ENCODE measurements at places on chromosomes 16 and 17.

DNA sequence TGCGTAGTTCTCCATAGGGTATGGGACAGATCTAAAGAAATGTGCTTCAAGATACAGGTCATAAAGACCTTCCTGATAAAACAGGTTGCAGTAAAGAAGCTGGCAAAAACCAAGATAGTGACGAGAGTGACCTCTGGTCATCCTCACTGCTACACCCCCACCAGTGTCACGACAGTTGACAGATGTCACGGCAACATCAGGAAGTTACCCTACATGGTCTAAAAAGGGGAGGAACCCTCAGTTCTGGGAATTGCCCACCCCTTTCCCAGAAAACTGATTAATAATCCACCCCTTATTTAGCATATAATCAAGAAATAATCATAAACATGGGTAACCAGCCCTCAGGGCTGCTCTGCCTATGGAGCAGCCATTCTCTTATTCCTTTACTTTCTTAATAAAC lies 46.3 kb downstream of the CLEC19A start:
- no peak for DNase-seq

GRCh38 chr17:63911657-63912100 lies 621 bp upstream of the CSHL1 start:
- peak; percentile 55 for DNase-seq

DNA sequence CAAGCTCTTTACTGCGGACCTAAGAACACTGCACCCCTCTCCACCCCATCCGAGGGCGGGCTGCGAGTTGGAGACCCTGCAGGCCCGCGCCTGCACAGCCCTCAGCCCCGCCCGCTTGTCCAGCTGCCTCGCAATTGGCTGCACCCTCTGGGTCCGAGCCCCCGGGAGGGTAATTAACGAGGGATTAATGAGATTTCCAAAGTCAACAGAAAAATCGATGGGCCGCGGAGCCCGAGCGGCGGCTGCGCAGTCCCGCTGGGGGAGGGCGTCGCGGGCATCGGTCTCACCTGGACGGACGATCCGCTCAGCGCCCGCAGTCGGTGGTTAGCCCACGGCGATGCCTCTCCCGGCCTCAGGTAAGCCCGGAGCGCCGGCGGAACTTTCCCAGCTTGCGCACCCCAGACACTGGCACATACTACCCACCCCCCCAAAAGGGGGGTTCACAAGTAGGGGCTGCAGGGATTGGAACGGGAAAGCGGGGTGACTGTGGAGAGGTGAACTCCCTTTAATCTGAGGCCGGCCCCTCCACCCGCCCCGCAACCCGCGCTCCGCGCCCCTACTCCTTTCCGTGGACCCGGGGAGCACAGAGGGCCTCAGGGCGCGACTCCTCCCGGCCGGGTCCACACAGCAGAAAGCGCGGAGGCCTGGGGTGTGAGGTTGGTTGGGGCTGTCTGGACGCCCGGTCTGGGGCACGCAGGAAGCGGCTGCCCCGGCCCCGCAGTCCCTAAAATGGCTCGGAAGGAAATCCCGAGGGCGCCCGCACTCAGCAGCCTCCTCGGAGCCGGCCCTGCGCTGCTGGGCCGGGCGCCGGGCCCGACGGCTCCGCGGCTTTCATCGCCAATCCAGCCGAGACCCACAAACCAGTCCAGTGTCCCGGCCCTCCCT lies at the start of gene OTOP3:
OTOP3 (plus strand) TSS at position 314 of the 885 bp plus-strand sequence; CDS start at position 338, 24 bp downstream.
- DNase-seq, result no peak

GRCh38 chr17:66952031-66952524 lies 12.4 kb upstream of the CACNG4 start:
- no peak for DNase-seq

DNA sequence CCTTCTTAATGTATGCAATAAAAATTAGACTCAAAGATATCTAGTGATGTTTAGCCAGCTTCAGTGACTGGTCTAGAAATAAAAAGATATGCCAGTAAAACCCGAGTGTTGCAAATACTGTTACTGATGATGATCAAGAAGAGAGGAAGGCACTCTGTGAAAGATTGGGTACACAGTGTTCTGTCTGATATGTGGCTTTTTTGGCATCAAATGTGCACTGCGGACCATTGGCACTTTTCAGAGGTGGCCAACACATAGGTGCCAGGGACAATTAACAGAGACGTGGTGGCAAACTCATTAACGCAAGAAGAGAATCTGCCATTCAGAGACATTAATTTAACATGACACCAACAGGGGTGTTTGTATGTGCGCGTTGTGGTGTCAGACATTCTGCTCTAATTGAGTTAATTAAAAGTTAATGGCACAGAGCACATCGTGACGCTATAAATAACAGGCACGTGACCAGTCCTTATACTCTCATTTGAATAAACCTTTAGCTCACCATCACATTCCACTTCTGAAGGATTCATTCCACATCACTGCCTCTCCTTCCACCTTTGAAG lies 549.3 kb upstream of the HSBP1 start:
- no peak for DNase-seq

DNA sequence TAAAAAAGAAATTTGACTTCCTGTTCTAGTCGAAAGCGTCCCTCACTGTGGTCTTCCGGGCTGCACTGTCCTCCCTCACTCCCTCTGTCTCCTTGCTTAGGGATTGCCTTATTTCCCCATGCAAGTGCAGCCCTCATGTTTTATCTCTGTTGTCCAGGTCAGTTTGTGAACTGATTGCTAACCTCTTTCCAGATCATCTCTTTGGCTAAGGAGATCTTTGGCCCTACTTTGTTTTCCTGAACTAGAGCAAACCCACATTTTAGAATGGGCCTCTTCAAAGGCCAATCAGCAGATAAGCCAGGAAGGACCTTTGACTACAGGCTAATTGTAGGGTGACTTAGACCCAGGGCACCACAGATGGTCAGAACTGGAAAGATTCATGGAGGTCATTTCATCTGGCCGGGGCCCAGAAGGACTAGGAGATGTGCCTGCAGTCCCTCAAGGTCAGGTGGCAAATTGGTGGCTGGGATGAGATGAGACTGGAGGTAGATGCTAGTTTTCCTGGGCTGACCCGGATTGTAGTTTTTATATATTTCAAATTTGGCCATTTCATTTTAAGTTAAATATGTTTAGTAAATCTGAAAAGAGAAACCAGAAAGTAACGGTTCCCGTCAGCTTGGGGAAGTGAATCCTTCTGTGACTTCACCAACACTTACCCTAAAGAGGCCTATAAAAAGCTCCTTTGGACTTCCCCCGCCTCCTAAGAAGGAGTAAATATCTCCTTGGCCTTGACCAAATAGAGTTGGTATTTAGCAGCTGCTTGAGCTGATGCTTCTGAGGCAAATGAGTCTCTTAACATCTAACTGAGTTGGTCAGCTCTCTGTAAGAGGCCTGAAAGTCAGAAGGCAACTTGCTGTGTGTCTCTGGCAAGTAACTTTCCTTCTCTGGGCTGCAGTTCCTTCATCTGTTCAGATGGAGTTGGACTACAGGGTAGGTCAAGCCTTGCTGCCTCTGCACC lies 6.2 kb upstream of the SLC25A19 start:
- no peak for DNase-seq

DNA sequence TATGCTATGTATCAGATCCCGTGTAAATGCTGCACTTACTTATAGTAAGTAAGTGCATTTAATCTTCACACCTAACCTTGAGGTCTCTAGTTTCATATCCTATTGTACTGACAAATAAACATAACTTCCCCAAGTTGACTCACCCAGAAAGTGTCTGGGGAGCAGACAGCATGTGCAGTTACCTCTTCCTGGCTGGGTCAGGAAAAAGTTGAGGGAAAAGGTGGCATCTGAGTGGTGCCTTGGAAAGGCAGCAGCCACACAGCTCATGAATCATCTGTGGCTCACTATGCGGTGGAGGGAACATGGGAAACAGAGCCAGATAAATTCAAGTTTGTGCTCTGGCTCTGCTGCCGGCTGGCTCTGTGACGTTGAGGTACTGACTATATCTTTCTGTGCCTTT lies 382.0 kb upstream of the DYNLRB2 start:
- DNase-seq, result no peak

GRCh38 chr16:66746682-66747081 lies 4.7 kb downstream of the DYNC1LI2 start:
- peak; percentile 9 for DNase-seq

GRCh38 chr17:7803981-7804380 lies 30.0 kb upstream of the KDM6B start:
- DNase-seq, result no peak

GRCh38 chr17:39132192-39132610 lies 19.2 kb downstream of the PLXDC1 start:
- no peak for DNase-seq

- DNase-seq, result no peak
These were observed 27.7 kb downstream of the PPM1E start for GRCh38 chr17:58783380-58783779.

GRCh38 chr17:59462385-59462784 lies 103.0 kb upstream of the DHX40 start:
- DNase-seq, result no peak

GRCh38 chr17:41835800-41836549 lies at the start of gene NT5C3B:
Gene NT5C3B, minus strand, starts transcription at chr17:41836232. Its CDS starts 39 bp downstream, at chr17:41836193.
- peak; percentile 60 for DNase-seq

DNA sequence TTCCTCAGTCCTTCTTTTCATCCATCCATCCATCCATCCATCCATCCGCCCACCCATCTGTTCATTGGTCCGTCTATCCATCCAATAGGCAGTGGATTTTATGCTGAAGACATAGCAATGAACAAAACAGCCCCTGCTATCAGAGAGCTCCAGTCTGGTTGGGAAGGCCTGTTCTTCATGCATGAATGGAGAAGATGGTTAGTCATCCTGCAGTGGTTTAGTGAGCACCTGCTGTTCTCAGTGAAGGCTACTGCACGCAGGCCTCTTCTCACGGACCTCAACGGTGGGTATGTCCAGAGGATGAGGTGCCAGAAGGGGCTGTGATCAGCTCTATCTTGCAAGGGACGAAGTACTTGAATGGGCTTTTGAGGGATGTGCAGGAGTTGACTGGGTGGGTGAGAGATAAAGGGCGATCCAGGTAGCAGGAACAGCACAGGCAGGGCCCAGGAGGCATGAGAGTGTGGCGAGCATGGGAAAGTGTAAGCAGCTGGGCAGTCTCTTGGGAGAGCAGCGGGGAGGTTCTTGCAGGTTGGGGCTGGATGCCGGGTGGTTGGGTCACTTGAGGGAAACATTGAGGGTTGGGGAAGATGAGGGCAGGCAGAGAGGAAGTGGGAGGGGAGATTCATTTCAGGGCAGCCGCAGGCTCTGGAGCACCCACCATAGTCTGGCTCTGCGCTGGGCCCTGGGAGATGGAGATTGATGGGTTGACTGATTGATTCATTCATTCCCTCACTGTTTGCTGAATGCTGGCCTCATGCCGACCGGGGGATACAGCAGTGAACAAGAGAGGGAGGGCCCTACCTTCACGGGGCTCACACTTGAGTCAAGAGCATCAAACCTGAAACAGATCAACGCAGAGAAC lies 115.0 kb upstream of the CIBAR2 start:
- no peak for DNase-seq

- no peak for DNase-seq
These were observed 64.8 kb downstream of the VAT1L start for GRCh38 chr16:77853161-77853560.

- DNase-seq, result no peak
These were observed 751 bp upstream of the FOXC2 start for GRCh38 chr16:86565644-86566511.

DNA sequence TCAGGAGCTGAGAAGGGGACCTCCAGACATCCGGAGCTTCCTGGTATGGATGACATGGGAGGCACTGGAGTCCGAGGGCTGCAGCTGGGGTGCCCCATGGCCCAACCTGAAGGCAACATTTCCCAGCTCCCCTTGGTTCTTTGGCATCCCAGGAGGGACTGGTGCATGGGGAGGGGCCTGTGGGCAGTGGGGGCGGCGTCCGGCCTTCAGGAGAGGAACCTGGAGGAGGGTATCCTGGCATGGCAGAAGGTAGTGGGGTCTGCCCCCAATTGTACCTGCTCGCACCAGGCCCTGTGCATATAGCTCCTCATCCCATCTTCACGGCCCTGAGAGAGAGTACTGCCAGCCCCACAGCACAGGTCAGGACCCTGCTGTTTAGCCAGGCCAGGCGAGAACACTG lies 11.9 kb downstream of the NPTX1 start:
- DNase-seq, result no peak

DNA sequence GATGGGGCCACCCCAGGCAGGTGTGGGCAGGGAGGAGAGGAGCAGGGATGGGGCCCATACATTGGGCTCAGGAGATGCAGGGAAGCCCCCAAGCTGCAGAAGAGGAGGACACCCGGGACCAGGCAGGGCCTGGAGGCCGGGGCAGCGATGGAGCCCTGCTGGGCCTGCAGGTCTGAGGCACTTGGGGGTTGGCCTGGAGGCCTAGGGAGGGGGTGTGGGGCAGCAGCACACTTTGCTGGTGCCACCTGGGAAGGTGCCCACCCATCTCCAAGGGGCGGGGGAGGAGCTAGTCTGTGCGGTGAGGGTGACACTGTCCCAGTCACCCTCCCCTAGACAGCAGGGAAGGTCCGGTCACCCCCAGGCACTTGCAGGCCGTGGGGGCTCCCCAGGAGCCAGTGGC lies 6.4 kb upstream of the CCDC57 start:
- no peak for DNase-seq

- DNase-seq, result no peak
These were observed 204.7 kb downstream of the CDRT15L2 start for GRCh38 chr17:20784100-20784665.

DNA sequence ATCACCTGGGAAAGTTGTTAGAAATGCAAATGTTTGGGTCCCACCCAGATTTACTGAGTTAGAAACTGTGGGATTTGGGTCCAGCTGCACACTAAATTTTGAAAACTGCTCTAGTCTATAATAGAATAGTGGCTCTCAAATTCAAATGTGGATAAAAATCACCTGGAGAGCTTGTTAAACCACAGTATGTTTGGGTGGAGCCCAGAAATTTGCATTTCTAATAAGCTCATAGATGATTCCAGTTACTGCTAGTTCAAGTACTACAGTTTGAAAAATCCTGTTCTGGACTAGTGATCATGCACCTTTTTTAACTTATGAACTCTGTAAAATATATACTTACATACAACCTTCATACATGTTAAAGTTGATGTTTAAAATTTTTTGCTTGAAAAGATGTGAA lies 27.8 kb downstream of the RABEP1 start:
- no peak for DNase-seq

DNA sequence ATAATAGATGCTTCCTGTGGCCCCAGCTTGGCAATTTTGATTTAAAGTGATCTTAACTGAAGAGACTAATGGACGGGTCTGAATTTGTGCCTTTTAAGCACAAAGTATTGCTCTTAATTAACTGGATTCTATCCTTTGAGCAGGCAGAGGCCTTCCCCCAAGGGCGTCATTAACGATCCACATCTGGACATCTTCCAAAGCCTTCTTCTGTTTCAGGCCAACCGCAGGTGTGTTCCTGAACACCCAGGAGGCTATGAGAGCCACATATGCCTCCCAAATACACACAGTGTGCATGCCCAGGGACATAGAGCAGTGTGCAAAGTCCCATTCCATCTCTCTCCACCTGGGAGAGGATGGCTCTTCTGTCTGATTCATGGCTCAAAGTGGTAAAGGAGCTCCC lies 42.3 kb downstream of the MAPT start:
- no peak for DNase-seq

GRCh38 chr16:84416407-84417321 lies 48.3 kb downstream of the ATP2C2 start:
- DNase-seq, result no peak

Measured in SK-MEL-5 (cell line).